Hepatic stellate cell (primary cell): ENCODE measurements at places on chromosomes 6 and 20.
A peak's percentile ranks its signal among the peaks of the same experiment; 100 is the strongest.

- peak; percentile 43 for DNase-seq
Measured at GRCh38 chr20:38985603-38986170, 23.5 kb downstream of the DHX35 start.

GRCh38 chr20:19727251-19727847 lies 30.7 kb upstream of the RIN2 start:
- DNase-seq: no peak

DNA sequence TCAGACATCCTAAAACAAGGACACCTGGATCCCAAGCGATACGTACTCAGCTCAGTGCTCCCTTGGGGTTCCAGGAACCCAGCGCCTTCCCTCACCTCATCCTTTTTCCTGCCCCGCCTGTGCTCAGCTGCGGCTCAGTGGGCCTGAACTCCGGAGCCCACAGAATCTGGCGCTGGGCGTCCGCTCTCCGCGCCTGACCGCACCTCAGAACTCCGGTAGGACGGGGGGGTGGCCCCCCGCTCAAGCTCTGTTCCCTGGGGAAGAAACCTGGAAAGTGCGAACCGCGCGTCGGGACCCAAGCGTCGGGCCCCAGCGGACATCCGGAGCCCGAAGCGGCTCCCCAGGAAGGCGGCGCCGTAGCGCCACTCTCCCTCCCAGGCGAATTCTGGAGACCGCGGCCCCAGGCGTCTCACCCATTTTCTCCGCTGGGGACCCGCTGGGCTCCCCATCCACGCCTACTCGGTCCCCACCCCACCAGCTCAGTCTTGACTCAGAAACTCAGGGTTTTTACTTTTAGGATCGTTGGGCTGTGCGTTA lies 336 bp upstream of the LY6G5C start:
- DNase-seq: peak; percentile 74

DNA sequence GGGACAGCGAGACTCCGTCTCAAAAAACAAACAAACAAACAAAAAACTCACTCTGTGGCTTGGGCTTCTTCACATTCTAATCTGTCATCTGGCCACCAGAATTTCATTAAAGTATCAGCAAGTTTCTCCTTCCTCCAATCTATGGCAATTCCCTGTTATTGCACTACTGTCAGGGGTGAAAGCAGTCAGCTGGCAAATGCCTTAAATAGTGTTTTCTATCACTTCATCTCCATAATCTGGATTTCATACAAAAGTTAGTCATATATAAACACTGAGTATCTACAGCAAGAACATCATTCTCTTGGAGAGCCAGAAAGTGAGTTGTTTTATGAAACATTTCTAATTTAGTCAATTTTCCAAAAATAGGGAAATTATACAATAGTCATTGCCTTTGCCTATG lies 56.1 kb downstream of the PHACTR3 start:
- DNase-seq: no peak

DNA sequence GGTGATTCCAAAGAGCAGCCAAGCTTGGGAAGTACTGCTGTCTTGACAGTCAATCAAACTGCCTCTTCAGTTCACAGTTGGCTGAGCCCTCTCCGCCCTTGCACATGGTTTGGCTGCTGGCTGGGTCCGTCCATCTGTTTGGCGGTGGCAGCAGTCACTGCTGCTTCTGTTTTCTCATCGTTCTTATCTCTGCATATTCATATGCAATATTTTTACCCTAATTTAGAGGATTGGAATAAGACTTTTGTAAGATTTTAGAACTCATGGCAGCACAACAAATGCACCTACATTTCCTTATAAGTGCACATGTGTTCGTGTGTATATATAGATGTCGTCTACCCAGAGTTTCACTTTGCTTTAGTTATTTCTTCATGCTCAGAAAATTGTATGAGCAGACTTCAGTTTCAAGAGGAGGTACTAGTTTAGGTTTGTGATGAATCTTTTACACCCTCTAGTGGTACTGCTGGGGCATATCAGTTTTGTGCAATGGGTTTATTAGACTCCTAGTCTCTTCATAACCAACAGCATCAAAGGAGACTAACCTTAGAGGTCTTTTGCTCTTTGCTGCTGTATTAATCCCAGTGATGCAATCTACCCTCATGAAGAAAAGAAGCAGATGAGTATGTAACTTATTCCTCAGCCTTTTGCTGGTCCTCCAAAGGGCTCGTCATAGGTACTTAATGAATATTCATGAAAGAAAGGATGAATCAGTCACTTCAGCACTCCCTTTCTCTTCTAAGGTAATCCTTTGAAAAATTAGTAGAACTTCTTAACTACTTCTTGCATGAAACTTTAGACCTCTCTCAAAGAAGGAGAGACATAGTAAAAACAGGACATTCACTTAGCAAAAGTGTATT lies 44.3 kb downstream of the KHDC1L start:
- DNase-seq: peak; percentile 43

- DNase-seq: no peak
Measured at GRCh38 chr20:24960861-24961260, 11.8 kb downstream of the CST7 start.

GRCh38 chr6:140078561-140079125 lies 704.2 kb upstream of the CITED2 start:
- DNase-seq: peak; percentile 22

DNA sequence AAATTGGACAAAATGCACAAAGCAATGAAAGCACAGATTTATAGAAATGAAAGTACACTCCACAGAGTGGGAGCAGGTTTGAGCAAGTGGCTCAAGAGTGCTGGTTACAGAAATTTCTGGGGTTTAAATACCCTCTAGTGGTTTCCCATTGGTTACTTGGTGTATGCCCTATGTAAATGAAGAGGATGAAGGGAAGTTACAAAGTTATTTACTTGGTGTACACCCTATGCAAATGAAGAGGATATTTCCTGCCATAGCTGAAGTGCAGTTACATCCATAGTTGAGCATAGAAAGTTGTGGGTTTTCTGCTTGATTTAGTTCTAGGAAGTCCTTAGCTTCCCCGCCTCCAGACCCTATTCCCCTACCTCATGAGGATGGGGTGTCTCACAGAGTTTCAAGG lies 22.7 kb downstream of the BCAS1 start:
- DNase-seq: no peak

GRCh38 chr6:35585658-35586057 lies 73.0 kb upstream of the TULP1 start:
- no peak for DNase-seq

GRCh38 chr6:69784595-69785377 lies 12.0 kb downstream of the LMBRD1 start:
- DNase-seq: no peak

DNA sequence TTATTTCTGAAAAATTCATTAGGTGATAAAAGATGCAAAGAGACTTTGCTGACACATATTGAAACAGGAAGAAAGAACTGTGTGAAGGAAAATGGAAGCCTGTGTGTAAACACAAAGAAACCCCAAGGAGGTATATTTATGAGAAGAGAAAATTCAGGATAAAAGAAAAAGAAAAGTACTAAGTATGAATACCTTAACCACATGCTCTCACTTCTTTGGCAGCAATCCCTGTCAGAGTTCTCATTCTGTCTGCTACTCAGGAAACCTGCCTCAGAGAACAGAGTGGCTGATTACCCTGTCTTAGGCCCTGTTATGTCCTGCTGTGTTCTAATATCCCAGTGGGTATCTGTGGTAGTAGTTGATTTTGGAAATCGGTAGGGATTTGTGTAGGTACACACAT lies 457.9 kb downstream of the TBC1D32 start:
- DNase-seq: no peak

DNA sequence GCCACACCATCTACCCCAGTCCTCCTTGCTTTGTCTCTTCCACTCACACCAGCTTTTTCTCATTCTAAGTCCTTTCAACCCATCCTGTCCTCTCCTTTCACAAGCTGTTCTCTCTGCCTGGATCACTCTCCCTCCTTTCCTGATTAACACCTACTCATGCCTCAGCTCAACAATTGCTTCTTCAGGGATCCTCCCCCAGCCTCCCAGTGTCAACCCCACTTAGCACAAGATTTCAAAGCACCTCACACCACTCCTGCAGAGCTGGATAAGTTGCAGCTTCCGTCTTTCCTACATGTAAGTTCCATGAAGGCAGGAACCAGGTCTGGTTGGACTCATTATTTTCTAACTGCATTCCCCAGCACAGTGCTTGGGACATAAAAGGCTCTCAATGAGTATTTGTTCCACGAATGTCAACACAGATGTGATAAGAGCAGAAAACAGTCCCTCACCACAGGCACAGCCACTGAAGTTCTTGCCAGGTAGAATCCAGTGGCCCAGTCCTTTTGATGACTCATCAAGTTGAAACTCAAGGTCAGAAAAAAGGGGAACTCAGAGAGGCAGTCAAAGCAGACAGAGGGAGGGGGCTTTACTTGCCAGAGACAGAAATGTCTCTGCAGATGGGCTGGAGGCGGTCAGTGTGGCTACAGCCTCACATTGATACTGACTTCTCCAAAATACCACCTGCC lies 193.4 kb upstream of the PRDM1 start:
- DNase-seq: no peak

GRCh38 chr6:24440897-24441598 lies 38.3 kb downstream of the MRS2 start:
- no peak for DNase-seq

DNA sequence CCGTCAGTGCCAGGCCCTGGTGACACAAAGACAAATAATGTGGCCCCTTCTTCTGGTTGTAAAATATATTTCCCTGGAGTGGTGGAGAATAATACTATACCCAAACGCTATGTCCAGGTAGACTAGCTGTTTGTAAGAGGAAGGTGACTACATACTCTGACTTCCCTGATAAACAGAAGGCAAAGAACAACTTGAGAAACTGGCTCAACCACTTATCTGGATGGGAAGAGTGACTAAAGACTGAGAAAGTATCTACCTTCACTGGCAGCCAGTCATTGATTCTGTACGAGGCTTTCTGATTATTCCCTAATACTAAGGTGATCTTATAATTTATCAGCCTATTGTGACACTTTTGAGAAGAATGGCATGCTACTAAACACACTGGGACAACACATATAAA lies 569.7 kb downstream of the EPHA7 start:
- no peak for DNase-seq

DNA sequence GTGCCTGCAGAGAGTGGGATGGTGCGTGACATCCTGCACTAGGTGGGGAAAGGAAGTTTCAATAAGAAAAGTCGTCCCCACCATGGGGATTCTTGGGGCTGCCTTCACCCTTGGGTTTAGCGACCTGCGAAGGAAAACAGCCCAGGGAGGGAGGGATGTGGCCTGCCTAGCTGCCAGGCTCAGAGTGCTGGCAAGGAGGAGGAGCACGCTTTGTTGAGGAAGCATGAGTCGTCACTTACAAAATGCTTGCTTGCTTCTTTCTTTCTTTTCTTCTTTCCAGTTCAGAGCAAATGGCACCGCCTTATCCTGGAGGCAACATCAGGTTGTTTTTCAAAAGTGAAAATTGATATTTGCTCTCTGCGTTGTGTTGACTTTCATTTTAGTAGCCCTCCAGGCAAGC lies 123.2 kb downstream of the TFAP2C start:
- no peak for DNase-seq

GRCh38 chr20:53412577-53413185 lies 181.0 kb downstream of the ZNF217 start:
- DNase-seq: no peak

DNA sequence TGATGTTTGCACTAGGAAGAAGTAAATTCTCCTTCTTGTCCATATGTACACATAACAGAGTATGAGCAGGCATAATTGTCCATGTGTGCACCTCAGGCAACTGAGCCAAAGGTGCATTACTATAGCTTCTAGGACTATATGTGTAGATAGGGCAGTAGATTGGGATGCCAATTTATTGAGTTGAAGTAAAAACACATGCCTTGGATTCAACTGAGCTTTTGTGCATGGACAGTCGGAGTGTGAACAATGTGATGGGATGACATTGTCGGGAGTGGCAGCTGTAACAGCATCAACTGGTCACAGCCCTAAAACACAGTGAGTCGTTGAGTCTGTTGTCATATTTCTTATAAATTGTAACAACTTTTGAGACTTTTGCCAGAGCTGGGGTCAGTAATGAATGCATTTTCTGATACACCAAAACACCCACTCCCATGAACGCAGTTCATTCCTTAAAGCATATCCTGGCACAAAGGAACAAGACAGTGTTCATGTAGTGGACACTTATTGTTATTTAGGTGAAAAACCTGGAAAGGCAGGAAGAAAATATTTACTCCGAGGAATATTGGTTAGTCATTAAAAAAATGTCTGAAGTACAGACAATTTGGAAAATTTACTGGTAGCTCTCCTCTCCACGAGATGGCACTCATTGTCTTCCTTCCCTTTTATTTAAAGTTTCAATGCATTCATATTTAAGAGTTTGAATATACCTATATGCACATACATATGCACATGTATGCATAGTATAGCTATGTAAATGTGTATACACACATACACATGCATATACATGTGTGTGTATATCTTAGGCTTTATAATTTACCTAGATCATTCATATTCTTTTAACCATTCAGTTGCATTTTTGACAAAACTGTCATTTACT lies 302.0 kb upstream of the STXBP5 start:
- DNase-seq: no peak

DNA sequence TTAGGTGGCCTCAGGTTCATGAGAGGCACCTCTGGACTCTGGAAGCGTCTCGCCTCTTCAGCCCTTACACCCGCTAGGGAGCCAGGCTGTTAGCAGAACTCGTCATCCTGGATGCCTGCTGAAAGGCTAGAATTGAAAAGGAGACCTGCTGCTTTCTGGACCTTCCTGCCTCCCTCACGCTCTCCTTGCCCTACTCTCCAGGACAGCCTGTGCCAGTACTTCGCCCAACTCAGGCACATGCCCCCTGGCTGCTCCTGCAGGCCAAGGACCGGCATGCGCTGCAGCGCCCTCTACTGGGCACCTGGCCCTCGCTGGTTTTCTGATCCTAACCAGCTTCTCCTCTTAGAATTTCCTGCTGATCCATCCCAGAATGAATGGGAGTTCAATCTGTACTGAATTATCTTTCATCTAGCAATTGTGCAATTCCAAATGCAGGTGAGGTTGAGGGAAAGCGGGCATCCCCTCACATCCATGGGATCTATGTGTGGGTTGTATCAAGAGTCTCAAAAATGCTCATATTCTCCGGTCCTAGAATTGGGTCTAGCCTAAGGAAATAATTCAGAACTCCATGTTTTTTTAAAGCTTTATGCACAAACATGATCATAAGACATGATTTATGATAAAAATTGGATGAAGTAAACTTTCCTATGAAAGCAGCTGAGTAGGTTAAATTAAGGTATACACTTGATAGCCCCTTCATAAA lies 78.0 kb downstream of the PTPN1 start:
- DNase-seq: peak; percentile 90

DNA sequence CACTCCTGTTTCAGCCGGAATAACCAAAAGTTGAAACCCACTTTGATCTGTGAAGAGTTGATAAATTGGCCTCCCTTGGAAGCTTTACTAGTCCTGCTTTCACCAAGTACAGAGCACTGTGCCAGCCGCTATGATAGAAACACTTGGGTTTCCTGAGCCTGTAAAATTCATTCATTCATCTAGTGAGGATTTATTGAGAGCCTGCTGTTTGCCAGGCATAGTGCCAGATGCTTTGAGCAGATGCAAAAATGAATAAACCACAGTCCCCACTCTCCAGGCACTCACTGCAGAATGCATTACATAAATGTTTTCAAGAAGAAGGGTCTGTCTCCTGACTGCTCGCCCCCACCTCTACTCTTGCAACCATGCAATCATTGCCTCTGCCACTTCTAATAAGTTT lies 25.3 kb upstream of the TMEM217 start:
- no peak for DNase-seq

GRCh38 chr6:192313-192664 lies 100.0 kb upstream of the DUSP22 start:
- DNase-seq: no peak
